ENCODE measurements at places on chromosomes 4 and X.

- DNase-seq: no peak
Observed at GRCh38 chr4:80207172-80207583, 9.9 kb downstream of the PRDM8 start.

- no peak for DNase-seq
Observed at GRCh38 chr4:75629239-75629638, 1.1 kb downstream of the CDKL2 start.

DNA sequence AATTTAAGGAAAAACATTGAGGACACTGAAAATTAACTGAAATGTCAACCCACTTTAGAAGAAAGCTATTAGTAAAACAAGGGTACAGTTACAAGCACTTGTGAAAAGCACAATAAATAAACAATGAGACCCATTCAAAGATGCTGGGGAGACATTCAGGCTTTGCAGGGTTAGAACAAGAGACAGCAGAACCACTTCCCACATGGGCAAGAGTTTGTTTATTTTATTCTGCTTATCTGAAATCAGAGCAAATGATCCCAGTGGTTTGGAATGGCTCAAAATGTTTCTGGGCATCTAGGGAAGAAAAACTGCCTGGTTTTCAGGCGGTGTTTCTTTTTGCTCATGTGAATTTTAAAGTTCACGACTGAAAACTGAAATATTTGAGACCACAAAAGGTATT is 42.4 kb downstream of the PPP3CA start:
- no peak for DNase-seq

- DNase-seq: no peak
Observed at GRCh38 chrX:56382278-56382677, 150.1 kb downstream of the KLF8 start.

Measured in stimulated activated CD4-positive, alpha-beta T cell treated with anti-CD3 and anti-CD28 coated beads, Interleukin-1b, Interleukin-23, amount 100 ng/mL, for 4 hours (primary cell).